ENCODE measurements at places on chromosomes 16 and 17.

DNA sequence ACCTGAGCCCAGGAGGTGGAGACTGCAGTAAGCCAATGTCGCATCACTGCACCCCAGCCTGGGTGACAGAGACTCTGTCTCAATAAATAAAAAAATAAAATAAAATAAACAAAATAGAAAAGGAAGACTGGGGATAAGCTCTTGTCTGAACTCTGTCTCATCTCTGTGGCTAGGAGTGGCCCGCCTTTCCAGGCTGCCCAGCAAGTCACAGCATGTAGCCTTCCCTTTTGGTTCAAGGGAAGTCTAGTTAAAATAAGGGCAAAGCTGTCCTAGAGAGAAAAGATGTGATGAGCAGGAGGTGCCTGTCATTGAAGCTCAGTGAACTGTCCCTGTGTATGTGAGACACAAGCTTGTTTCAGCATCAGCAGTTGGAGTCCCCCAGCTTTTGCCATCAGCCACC, 2.7 kb upstream of the GFAP start:
- DNase-seq = no peak

DNA sequence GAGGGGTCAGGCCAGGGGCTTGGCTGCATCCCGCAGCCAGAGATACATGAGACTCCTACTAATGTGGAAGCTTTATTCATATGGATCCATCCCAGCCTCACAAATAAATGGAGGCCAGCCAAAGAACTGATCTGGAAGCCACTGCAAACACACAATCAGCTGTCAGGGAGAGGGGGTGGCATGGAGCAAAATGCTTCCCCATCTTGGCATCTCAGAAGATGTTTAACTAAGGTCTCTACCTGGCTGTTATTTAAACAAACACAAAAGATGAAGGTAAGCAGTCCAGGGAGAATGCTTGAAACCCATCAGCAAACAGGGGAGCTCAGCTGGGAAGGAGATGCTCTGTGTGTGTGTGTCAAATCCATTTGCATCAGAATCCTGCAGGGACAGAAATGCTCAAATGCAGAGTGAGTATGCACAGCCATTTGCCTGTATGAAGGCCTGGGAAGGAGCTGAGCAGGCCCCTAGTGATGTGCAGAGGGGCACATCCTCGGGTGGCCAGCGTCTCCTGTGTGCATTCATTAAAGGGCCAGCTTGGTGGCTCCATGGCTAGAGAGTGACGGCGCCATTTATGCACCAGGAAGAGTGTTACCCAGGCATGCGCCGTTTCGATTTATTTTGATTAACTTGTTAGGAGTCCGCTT, 34.2 kb upstream of the IRX3 start:
- no peak for DNase-seq

- DNase-seq = no peak
These were observed 45.4 kb downstream of the PRSS54 start for GRCh38 chr16:58249388-58249779.

DNA sequence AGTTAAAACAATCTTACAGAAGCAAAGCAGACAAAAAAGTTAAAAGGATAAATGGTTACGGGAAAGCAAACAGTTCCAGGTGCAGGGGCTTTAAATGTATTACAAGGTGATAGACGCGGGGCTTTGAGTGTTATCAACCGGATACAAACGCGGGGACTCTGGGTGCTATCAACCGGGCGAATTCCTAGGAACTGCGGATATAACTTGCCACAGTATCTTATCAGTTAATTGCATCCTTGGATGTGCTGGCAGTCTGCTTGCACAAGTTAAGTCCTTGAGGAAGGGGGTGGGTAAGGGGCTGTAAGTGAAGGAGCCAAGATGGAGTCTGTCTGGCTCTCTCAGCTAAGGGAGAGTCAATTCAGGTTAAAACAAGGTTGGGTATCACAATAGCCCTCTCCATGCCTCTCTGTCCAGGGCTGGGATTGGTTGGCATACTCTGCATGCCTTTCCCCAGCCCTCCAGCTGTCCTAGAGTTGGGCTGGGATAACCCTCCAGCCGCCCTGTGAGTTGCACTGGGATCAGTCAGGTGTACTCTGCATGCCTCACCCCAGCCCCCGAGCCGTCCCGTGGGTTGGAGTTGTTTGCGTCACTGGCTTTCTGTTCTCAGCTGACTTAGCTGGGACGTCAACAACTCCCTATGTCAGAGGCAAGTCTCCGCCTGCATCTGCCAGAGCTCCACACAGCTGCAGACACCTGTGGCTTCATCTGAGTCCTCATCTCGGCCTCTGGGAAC, 40.9 kb downstream of the TMEM235 start:
- DNase-seq = no peak

DNA sequence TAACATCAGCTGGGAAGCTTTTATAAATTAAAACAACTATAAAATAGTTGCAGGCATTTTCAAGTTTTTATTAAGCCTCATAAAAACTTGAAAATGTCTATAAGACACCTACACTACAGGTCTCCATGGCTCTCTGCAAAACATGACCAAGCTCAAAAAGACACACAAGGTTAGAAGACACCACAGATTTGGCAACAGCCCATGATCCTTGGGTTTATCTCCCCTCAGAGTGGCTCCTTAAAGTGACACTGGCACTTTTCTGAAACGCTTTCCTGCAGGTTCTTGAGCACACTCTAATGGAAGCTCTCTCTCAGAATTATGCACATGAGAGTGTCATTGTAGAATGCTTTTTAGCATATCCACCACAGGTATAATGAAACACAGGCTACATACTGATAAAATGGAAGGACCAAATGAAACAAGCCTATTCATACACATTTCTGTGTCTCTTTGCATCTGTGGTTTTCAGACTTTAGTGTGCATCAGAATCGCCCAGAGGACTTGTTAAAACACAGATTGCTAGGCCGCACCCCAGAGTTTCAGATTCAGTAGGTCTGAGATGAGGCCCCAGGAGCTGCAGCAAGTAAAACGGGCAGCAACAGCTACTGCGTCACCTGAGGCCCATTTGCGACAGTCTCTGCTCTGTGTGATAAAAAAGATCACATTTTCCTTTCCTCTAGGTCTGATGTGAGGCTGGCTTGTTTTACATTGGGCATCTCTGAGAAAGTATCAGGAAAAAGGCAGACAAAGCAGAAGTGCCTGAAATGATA, 75.0 kb upstream of the WSB1 start:
- DNase-seq = no peak

- no peak for DNase-seq
These were observed 103.9 kb upstream of the SEC14L1 start for GRCh38 chr17:77036841-77037381.

DNA sequence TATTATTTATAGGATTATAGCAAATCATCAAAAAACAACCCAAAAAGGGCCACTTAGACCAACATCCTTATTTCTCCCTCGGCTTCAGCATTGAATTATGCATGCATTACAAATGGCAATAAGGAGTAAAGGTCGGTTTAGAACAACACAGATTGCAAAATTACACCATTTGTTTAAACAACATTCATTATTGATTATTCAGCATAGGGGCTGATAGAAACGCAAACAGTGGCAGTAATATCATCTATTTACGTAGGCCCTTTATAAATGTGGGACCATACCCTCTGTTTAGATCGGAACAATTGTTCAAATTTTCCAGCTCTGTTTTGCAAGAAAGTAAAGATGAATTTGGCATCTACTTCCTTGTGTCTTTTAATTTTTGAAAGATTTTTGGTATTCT, 153.3 kb downstream of the WWOX start:
- DNase-seq = no peak

- DNase-seq = no peak
These were observed 28.3 kb upstream of the FAAP100 start for GRCh38 chr17:81580481-81580880.

DNA sequence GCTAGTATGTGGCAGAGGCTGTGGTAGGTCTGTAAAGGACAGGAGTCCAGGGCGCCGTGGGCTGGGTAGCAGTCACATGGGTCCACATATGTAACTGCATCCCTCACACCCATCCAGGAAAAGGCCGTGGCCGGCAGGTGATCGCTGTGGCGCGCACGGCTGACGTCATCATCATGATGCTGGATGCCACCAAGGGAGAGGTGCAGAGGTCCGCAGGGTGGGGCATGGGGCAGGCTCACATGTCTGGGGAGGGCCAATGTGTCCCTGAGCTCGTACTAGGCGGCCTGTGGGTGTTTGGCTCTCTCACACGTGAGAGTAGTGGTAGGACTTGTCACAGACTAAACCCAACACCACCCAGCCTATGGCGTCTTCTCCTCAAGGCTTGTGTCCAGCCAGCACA, 9.0 kb upstream of the MYO15A start:
- DNase-seq = no peak

DNA sequence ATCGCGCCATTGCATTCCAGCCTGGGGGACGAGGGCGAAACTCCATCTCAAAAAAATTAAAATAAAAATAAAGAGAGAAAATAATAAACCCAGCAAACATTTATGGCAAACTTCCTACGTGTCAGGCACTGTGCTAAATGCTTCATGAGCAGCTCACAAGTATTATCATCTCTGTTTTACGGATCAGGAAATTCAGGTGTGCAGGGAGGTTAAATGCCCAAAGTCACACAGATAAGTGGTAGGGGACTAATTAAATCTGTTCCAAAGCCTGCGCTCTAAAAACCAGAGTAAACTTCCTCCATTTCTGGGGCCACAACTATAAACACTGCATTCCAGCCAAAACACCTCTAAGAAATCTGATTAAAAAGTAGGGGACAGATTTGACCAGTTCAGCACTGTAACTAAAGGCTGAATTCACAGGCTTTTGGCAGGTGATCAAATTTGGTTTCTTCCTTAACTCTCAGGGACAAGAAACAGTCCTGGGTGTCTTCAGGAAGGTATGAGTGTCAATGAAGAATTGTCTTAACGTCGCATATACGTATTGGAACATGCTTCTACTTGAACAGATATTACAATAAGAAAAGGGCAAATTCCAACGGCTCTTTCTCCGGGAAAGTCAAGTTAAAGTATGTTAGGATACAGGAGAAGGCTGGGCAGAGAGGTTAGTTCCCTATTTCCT, 996 bp downstream of the STRADA start:
- DNase-seq = peak; percentile 11

GRCh38 chr16:27221576-27222248, 18.4 kb downstream of the KDM8 start:
- no peak for DNase-seq

GRCh38 chr16:88857728-88858339, 907 bp downstream of the TRAPPC2L start:
- DNase-seq = peak; percentile 91

- no peak for DNase-seq
These were observed 83.7 kb upstream of the LGALS9 start for GRCh38 chr17:27547301-27547683.

DNA sequence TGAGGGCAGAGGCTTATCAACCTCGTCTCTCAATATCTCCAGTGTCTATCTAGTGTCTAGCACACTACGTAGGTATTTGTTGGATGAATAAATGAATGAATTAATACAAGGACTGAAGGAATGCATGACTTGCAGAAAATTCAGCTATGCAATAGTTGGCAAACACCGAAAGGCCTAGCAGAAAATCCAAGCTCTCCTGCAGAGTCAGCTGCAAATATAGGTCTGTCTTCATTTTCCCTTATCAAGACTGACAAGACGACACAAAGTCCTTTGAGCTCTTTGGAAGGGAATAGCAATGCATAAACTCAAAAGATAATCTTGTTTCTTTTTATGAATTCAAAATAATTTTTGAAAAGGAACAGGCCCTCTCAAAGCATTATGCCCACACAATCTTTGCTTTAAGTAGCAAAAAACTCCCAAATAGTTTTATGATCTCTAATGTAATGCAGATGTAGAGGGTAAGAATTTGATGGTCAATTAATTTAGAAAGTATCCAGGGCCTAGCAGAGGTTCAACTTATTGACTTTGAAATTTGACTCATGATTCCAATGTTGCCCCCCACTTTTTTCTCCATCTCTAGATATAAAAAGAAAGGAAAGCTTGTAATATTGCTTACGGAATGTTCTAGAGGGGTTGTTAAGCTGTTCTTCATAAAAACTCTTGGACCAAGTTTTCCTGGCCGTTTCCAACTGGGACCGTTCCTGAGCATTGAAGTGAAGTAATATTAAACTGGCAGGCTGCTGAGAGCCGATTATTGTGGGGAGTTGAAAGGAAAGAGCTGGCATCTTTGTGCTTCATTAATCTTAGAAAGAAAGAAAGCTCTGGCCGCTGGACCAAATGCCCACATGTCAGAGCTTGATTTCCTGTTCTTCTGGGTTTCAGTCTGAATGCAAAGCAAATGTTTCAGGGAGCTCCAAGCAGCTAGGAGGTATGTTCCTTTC, 227.3 kb downstream of the HS3ST3A1 start:
- DNase-seq = no peak

DNA sequence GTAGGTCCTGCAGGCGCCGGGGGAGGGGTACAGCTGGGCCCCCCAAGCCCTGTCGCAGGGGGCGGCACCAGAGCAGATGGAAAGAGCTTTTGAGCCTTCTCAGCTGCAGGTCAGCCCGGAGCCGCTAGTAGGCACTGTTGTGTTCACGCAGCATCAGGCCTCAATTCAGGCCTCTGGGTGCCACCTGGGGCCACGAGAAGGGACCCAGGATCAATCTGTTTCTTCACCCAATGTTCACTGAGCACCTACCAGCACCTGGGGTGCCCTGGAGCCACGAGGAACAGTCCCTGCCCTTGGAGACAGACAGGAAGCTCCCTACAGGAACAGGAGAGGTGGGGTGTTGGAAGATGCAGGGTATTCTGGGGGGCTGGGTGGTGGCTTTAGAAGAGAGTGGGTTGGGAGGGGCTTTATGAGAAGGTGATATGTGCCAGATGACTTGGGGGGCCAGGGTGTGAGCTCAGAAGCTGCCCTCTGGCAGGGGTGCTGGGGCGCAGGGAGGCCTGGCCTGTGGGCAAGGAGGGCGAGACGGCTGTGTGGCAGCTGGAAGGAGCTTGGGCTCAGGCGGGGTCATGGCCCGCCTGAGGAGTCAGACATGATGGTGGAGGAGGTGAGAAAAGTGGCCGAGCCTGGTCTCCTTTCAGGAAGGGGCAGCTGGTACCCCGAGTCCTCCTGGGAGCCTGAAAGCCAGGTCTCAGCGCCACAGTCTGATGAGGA, 121.9 kb upstream of the GSE1 start:
- DNase-seq = no peak

GRCh38 chr16:68246666-68247065, 1.5 kb downstream of the PLA2G15 start:
- peak; percentile 52 for DNase-seq

- no peak for DNase-seq
These were observed 6.9 kb upstream of the ACTG1 start for GRCh38 chr17:81519284-81520020.

DNA sequence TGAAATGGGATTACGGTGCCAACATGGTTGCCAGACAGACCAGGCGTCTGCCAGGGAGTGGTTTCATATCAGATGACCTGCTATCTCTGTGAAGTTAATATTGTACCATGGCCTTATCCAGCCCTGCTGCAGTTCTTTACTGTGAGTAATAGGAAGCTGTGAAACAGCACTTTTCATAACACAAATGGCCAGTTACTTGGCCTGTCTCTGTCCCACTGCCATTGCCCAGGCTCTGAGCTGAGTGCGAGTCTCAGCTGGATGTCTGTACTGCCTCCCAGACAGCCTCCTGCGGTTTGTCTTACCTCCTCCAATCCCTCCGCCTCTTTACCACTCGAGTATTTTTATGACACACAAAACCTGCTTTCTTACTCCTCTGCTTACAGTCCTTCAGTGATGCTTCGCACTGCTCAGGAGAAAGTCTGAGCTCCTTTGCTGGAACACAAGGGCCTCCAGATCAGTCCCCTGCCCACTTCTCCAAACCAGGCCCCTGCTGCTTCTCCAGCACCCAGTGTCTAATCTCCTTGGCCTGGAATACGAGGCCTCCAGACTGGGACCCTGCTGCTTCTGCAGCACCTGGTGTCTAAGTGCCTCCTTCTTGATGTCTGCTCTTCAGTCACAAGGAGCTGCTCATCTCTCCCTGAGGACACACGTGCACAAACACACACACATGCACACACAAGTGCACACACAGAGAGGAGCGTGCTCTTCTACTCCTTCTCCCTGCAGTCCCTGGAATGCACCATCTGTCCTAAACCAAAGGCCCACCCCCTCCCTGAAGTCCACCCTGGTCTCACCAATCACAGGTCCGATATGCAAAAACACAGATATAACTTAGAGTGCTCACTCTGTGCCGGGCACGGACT, 17.1 kb upstream of the RHOT1 start:
- DNase-seq = no peak
